ENCODE measurements at places on chromosomes 3 and 15.

GRCh38 chr3:122782804-122783203, 10.8 kb downstream of the HSPBAP1 start:
- DNase-seq: no peak

- DNase-seq: no peak
Measured at GRCh38 chr15:36271048-36271447, 308.4 kb upstream of the CDIN1 start.

GRCh38 chr15:22887157-22887951, 48.9 kb downstream of the NIPA2 start:
- DNase-seq: no peak

- no peak for DNase-seq
Measured at GRCh38 chr15:68585574-68586273, 6.9 kb downstream of the CORO2B start.

GRCh38 chr15:45157974-45158373, 28.2 kb downstream of the DUOX1 start:
- no peak for DNase-seq

GRCh38 chr3:37768107-37768809, 93.4 kb upstream of the CTDSPL start:
- DNase-seq: peak; percentile 76

DNA sequence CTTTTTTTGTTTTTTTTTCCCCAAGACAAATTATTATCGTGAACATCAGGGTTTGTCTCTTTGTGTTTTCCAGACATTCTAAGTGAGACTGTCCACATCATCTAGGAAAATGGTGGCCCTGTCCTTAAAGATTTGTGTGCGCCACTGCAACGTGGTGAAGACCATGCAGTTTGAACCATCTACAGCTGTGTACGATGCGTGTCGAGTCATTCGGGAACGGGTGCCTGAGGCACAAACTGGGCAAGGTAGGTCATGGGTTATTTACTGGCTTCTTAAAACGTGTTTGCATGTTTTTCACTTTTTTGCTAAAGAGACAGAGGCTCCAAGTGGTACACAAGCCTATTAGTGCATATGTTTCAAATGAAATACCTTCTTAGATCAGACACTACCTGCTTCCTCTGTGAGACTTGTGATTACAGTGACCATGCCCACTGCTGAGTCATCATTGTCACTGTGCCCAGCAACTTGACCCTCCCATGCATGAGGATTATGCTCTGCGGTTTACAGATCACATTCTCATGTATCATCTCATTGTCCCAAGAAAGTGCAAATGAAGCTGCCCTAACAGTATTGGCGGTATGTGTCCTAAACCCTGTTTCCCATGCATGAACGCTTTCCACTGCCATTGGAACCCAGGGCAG, 395.2 kb upstream of the TPM1 start:
- DNase-seq: no peak

DNA sequence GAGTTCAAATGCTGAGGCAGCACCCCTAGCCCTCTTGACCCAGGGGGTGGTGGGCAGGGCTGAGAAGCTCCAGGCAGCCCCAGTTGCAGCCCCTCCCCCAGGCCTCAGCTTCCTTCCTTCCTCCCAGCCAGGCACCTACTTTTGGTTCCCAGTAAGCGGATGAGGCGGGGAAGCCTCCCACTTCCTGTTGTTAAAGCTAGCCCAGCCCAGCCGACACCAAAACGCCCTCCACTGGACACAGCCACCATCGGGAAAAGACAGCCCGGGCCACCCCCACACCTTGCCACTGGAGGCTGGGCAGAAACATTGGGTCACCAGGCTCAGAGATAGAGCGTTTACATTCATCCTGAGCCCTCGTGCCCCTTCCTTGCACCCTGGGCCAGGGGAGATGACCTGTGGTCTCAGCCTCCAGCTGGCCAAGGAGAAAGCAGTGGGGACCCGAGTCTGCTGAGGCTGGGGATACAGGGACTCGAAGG, 3.5 kb downstream of the DUSP7 start:
- no peak for DNase-seq

GRCh38 chr15:46996359-46996758, 720.9 kb upstream of the SEMA6D start:
- no peak for DNase-seq

DNA sequence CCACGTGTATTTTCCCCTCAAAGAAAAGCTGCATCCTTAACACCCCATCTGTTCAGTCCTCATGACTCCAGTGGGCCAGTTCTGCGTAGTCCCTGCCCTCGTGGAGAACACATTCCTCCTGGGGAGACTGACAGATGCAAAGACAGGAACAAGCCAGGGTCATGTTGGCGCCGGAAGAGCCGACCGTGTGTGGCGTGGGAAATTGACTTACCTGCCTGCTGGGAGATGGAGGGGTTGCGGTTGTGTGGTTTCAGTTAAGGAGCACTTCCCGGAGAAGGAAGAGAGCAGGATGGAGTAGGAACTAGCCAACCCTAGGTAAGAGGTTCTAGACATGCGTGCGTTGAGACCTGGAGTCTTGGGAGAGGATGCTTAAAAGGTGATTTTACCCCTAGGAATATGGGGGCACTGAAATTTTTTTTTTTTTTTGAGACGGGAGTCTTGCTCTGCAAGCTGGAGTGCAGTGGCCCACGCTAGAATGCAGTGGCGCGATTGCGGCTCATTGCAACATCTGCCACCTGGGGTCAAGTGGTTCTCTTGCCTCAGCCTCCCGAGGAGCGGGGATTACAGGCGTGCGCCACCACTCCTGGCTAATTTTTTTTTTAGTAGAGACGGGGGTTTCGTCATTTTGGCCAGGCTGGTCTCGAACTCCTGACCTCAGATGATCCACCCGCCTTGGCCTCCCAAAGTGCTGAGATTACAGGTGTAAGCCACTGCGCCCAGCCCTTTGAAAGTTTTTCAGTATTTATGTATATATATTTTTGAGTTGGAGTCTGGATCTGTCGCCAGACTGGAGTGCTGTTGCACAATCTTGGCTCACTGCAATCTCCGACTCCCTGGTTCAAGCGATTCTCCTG, 1.4 kb downstream of the VHL start:
- DNase-seq: peak; percentile 51

DNA sequence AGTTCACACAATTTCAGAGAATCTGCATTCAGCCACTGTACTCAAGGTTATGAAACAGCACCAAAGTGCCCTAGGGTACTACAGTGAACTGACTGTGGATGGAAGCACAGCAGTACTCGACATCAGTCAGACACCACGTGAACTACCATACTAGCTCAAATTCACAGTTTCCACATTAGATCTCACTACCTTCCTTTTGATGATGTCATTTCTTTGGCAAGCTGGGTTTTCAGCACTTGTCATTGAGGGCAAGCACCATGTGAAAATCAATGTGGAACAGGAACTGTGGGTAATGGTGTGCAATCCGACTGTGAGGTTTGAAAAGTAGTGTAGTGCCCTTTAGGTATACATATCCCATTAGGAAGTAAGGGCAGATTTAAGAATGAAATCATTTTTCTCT, 110.5 kb upstream of the BFSP2 start:
- DNase-seq: no peak

DNA sequence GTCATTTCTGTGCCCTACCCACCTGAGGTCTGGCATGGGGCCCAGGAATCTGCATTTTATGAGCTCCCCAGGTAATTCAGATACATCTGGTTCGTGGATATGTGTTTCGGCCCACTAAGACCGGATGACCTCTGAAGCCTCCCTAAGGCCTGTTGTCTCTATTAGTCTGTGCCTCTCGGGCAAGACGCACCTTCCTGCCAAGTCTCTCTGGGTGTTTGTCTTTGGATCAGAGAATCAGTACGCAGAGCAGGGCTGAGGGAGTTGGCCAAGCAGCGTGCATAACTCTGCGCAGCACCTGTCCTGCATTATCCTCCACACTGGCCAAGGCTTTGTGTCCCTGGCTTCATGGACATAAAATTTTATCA, 181.0 kb downstream of the THSD4 start:
- no peak for DNase-seq

DNA sequence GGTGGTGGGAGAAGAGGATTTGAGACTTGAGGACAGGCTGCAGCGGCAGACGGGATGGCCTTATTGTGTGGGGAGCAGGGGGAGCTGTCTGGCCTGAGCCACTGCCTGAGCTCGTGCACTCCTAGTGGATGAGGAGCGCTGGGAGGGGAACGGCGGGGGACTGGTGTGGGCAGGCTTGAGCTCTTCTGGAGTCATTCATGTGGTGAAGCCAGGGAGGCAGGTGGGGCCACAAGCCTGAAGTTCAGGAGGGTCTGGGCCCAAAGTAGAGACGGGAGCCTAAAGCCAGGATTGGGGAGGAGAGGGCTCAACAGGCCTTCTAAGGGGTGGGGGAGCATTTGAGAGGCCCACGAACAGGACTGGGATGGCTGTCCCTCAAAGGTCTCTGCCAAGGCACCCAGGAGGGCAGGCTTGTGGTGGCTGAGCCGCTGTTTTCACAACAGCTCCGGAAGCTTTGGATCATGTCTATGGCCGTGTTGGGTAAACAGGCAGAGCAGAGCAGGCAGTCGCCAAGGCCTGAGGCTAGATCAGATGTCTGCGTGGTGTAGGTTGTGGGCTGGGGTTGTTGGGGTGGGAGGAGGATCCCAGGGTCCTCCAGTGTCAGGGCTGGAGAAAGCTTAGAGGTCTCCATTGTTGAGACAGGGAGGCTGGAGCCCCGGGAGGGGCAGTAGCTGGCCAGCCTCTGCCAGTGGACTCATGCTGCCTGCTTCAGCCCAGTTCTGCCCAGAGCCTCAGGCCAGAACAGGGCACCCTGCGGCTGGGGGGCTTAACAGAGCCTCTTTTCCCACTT, 8.2 kb downstream of the PRKCD start:
- no peak for DNase-seq

DNA sequence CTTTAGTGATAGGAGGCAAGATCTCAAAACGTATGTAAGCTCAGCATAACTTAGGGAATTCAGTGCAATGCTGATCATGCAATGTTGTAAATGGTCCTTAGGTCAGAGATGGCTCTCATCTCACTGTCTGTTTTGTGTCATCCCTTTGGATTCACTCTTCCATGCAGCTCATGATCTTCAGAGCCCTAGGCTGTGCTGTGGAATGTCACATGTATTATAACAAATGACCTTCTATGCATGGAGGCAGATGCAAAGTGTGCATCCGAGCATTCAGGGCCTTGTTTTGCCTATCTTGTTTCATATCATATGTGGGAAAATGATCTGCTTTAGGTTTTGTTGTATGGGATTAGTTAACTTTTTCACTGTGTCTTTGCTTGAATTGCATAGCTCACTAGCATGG, 40.5 kb upstream of the PDZRN3 start:
- DNase-seq: peak; percentile 82

- DNase-seq: peak; percentile 41
Measured at GRCh38 chr3:15204005-15204404, 2.0 kb upstream of the CAPN7 start.

- DNase-seq: no peak
Measured at GRCh38 chr3:197375001-197375441, 76.6 kb upstream of the DLG1 start.

DNA sequence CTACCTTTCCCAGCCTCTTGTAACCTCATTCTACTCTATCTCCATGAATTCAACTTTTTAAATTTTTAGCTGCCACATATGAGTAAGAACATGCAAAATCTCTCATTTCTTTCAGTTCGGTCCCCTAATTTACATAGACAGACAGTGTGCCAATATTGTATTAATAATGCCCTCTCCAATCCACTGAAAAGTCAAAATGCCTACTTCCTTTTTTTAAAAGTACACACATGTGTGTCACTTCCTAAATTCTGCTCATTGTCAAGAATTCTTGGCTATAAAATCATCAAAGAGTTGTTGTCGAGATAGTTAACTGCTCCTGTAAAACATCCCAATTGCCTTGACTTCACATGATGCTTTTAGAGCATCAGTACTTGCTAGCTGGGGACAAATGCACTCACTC, 84.2 kb upstream of the IL12A start:
- no peak for DNase-seq

DNA sequence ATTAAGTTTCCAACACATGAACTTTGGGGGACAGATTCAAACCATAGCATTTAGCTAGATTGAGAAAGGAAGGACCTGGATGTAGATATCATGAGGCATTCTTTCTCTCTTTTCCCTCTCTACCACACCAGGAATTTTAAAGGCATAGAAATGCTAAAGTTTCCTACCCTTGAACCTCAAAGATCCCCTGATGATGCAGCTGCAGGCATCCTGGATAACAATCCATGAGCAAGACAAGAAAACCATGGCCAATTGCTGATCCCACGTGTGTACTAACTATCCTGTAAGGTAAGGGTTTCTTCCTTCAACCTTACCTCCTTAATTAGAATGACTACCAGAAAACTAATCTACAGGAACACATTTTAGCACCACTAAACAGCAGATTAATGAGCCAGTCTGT, 36.8 kb downstream of the CPNE4 start:
- no peak for DNase-seq

DNA sequence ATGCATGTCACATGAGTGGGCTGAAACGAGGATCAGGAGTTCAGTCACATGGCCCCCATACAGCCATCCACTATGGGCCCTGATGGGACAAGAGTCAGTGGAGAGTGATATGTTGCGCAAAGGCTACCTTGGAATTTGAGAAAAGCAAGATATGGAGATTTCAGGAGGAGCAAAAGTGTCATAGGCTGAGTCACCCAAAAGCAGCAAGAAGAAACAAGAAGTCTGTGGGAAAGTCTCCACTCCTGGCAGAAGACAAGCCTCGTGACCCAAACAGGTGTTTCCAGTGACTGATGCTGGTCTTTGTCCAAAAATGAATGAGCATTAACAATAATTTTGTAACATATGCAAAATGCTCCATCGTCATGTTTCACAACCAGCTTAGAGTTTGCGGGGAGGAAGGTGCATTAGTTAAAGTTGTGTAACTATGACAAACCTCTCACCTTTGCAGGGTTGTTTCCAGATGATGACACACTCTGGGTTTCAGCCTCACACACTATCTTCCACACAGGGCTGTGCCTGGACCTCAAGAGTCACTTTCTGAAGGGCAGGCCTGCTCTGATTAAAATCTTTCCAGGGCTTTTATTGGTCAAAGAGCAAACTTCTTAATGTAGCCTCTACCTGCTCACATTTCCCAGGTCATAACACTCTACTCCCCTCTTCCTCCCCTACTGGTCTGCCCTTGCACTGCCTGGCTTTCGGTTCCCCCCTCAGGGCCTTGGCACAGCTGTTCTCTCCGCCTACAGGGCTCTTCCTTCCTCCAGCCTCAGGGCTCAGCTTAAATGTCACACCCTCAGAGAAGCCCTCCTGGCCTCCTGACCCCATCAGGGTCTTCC, 3.9 kb upstream of the DNASE1L3 start:
- DNase-seq: no peak

DNA sequence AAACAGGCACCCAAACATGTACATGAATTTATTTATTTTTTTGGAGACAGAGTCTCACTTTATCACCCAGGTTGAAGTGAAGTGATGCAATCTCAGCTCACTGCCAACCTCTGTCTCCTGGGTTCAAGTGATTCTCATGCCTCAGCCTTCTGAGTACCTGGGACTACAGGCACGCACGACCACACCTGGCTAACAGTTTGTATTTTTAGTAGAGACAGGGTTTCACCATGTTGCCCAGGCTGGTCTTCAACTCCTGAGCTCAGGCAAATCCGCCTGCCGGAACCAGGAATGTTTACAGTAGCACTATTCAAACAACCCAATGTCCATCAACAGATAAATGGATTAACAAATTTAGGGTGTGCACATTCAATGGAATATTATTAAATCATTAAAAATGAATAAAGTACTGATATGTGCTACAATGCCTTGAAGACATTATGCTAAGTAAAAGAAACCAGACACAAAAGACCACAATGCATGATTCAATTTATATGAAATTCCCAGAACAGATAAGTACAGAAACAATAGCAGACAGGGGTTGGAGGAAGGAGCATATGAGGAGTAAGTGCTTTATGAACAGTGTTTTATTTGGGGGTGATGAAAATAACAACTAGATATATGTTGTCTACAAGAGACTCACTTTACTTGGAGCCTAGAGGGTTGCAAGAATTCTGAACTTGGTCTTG, 1.3 kb downstream of the LEO1 start:
- no peak for DNase-seq
